ENCODE measurements at places on chromosomes 3 and 15.

- DNase-seq = no peak
Observed at GRCh38 chr15:62457100-62457499, 292.0 kb upstream of the C2CD4B start.

GRCh38 chr15:66151809-66152208 is 101.7 kb downstream of the MEGF11 start:
- no peak for DNase-seq

- no peak for DNase-seq
Observed at GRCh38 chr3:175421902-175422301, 562.8 kb downstream of the NAALADL2 start.

- DNase-seq = no peak
Observed at GRCh38 chr3:132253262-132253878, 63.8 kb upstream of the ACP3 start.

- DNase-seq = no peak
Observed at GRCh38 chr3:2495746-2496145, 397.1 kb downstream of the CNTN4 start.

GRCh38 chr15:93428150-93428549 is 339.1 kb upstream of the RGMA start:
- DNase-seq = no peak

GRCh38 chr3:183148056-183148455 is 14.5 kb downstream of the LAMP3 start:
- DNase-seq = no peak

GRCh38 chr3:99549957-99550603 is 88.3 kb upstream of the COL8A1 start:
- no peak for DNase-seq

GRCh38 chr3:67044295-67044694 is 46.2 kb downstream of the KBTBD8 start:
- no peak for DNase-seq

- DNase-seq = no peak
Observed at GRCh38 chr15:42056934-42057798, 36.3 kb upstream of the PLA2G4E start.

- no peak for DNase-seq
Observed at GRCh38 chr15:79608066-79608864, 176.1 kb downstream of the MINAR1 start.

DNA sequence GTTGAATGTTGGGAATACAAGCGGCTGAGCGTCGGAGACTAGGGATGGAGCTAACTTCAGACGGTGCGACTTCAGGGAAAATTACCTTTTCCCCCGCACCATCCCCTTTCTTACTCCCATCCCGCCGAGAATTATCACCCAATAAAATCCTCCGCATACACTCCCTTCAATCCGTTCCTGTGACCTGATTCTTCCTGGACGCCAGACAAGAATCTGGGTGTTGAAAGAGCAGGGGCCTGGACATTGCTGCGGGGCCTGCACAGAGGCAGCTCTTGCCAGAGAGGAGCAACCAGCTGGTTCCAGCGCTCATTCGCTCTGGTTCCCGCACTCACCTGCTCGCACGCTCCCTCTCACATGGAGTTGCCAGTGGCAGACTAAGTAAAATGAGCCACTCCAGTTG is 241.9 kb downstream of the ALCAM start:
- no peak for DNase-seq

GRCh38 chr3:148601766-148602685 is 95.7 kb upstream of the AGTR1 start:
- DNase-seq = no peak

GRCh38 chr3:147915057-147915456 is 505.9 kb downstream of the ZIC1 start:
- DNase-seq = no peak

All from mesothelial cell of epicardium (in vitro differentiated cells).